Nephron progenitor cell (in vitro differentiated cells): ENCODE measurements at places on chromosomes 6 and 20.

DNA sequence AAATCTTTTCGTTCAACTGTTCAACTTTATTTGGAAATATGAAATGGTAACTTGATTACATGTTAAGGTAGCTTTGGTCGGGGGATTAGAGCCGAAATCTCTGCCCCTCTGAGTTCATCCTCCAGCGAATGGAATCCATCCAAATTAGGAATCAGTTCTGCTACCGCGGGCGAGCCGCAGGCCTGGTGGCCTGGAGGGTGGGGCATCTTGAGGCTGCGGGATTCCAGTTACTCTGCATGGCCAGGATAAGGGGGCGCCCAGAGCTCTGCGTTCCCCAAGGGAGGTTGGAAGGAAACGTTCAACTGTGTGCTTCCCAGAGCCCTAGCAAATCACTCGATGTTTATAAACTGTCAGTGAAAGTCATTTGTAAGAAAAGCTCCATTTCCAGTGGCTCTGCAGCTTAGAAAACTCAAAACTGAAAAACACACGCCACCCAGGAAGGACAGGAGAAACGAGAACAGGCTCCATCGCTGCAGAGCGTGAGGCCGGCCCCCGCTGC is 262.2 kb downstream of the TAF4 start:
- DNase-seq = no peak

DNA sequence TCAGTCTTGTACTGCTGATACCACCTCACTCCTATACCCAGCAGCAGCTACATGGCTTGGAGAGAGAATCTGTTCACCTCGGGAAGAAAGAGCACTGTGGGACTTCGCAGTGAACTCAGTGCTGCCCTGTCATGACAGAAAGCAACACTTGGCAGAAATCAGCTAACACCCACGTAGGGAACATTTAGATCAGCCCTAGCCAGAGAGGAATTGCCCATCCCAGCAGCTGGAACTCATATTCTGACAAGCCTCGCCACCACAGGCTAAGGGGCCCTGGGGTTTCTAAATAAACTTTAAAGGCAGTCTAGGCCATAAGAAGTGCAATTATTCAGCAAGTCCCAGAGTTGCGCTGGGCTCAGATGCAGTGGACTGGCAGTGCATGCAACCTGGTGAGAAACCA is 1266.8 kb downstream of the GRIK2 start:
- no peak for DNase-seq

DNA sequence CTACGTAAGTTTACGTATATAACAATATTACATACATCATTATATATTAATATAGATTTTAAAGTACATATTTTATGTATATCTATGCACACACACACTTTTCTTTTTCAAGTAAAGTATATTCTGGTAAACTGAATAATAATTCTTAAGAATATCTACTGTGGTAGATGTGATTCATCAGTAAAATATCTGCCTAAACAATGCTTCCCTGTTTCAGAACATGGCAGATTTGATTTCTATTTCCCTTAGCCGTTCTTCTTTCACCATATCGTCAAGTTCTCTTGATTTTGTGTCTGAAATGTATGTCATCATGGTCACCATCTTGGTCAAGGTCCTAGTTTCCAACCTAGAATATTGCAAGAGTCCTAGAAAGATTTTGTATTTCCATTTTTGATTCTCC is 195.6 kb downstream of the HDGFL1 start:
- no peak for DNase-seq

GRCh38 chr20:31881945-31882344 is 11.5 kb downstream of the TTLL9 start:
- DNase-seq = no peak

DNA sequence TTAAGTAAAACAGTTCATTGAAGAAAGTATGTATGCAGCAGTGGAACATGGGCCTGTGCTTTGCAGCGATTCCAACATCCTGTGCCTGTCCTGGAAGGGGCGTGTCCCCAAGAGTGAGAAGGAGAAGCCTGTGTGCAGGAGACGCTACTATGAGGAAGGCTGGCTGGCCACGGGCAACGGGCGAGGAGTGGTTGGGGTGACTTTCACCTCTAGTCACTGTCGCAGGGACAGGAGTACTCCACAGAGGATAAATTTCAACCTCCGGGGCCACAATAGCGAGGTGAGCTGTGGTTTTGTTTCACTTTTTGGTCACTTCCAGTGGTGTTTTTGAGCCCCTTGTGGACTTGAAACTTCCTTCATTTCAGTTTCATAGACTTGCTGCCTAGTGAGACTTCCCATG is 1.7 kb downstream of the TULP4 start:
- no peak for DNase-seq

GRCh38 chr6:48067886-48068277 is 43.1 kb downstream of the PTCHD4 start:
- DNase-seq = no peak

GRCh38 chr6:90537027-90537426 is 49.8 kb downstream of the MAP3K7 start:
- DNase-seq = no peak

DNA sequence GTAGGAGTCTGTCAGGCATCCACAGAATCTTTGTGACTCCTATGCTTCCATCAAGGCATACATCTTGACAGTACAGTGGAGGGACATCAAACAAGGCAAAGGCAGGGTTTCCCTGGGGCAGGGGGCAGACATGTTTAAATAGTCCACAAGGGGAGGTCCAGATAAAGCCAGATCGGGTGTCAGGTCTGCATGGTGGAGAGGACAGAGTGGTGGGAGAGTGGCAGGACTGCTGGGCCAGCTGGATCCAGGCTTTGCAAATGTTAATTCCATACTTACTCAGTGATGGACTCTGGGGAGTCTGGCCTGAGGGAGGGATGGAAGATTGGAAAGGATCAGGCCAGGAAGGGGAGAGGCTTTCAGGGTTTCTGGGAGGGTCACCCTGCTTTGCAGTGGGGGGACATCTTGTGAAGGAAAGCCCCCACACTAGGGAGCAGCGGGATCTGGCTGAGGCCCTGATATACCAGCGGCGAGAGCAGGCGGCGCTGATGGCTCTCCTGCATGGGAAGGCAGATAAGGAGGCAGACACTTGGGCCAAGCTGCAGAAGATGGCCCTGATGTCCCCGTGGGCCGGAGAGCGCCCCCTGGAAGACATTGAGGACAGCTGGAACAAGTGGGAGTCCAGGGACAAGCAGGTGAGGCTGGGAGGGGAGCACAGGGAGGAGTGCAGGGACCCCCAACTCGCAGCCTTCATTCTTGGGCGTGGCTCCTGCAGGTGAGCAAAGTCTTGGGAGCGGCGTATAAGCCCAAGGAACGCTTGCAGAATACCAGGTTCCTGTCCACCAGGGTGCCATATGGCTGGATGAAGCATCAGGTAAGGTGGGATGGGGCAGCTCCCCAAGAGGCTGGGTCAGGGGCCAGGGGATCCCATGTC is 44.6 kb downstream of the SUN5 start:
- DNase-seq = no peak

GRCh38 chr6:132286298-132287019 is 114.8 kb downstream of the MOXD1 start:
- DNase-seq = no peak

- DNase-seq = no peak
Measured at GRCh38 chr6:163710532-163711470, 296.3 kb downstream of the QKI start.

GRCh38 chr6:69111301-69111700 is 476.2 kb downstream of the ADGRB3 start:
- no peak for DNase-seq

- no peak for DNase-seq
Measured at GRCh38 chr20:4087923-4088322, 72.6 kb upstream of the RNF24 start.

- no peak for DNase-seq
Measured at GRCh38 chr6:161261816-161262215, 12.0 kb downstream of the AGPAT4 start.

DNA sequence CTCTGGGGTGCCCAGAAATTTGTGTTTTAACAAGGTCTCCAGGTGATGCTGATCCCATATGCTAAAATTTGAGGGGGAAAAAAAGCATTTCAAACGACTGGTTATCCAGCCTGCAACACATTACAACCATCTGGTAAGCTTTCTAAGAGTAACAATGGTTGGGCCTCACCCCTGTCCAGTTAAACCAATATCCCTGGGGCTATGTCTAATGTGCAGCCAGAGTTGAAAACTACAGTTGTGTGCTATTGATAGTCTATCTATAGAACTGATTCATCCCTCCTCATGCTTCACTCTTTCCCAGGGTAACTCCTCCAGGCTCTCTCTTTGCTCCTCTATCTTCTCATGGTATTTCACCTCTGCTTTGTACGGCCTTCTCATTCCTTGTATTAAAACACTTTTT is 458.3 kb downstream of the MMUT start:
- DNase-seq = no peak
